ENCODE measurements at places on chromosomes 12 and 14. TPM values are rescaled to one million over a fixed set of nuclear protein-coding genes. Genes with fewer than 3 reads are reported as not detected.

DNA sequence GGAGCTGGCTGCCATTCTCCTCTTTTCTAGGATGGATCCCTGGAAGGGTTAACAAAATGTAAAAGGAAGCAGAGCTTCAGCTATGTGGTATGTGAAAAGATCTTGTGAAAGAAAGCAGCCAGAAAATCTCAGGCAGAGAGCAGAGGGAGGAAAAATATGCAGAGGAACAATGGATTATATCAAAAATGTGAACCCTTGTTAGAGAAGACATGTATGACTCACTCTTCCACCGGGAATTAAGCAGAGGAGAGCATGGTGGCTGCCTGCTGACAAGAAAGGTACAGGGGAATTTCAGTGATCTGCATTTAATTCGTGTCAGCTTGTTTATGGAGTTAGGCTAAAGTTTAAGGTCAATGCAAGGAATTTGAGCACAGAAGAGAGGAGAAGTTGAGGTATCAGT, 46.3 kb downstream of the KCNA1 start:
- no peak for DNase-seq

- DNase-seq, result no peak
These were observed 859.1 kb upstream of the FLRT2 start for GRCh38 chr14:84670796-84671195.

DNA sequence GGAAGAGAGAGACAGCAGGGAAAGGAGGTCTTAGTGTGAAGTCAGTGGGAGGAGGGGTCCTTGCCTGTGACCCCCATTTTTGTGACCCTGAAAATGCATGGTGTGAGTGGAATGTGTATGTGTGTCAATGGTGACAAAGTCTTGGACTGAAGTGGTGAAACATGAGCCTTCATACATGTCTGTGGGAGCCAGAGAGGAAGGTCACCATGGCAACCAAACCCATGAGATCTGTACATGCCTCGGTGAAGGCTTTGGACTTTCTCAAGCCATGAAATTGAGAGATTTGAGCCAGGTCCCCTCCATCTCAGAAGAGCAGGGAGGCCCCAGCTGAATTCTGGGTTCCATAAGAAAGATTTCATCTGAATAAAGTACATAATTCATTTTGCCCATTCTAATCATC, 108.7 kb downstream of the TTC8 start:
- no peak for DNase-seq

DNA sequence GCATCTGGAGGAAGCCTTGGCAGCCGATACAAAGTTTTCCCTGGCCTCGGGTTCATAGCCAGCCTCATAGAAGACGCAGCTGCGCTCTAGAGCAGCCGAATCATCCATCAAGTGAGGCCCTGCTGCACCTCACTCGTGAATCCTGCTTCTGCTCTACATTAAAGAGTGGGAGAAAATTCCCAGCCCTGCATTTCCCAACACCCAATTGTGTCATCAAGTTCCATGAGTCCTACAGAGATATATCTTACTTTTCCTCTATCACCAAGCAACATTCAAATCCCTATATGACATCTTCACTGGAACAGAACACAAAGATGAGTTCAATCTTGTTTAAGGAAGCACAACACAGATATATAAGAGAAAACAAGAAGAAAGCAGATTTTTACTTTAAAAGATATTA, 139.3 kb downstream of the TTC7B start:
- DNase-seq, result no peak

DNA sequence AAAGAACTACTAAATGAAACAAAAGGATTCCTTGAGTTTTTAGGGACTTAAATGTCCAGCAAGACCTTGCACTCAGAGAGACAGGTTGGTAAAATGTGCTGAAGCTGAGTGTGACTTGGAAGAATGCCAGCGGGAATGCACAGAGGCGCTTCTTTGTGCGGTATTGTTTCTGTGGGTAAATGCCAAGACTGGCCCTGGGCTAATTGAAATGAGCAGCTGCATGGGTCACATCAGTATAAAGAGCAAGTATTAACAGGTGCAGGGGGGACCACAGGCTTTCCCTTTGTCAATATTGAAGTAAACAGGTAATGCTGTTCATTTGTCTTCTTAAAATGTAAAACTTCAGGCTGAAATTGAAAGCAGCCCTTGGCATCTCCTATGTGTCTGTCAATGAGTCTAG, 74.3 kb downstream of the LMO3 start:
- DNase-seq, result no peak

DNA sequence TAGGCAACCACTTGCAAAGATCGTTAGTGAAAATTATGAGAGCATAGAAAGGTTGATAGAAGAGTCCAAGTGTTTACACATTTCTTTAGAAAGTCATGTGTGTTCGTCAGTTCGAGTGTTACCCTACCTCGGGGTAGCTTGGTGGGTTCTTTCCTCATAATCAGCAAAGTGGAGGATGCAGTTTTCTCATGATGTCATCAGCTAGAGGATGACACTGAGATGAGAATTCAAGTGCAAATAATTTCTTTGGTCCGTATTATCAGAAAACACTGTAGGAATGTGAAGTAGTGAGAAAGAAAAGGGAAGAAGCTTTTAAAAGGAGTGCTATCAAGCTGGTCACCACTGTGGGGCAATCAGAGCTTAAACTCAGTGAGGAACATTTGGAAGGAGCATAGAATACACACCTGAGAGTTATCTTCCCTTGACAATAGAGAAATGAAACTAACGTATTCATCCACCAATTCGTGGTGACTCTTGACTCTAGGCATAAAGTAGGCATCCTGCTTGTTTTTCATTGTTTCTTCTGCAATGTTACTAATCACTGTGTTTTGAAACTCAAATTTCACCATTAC, 1340.9 kb upstream of the TMEM132C start:
- DNase-seq, result no peak

TOMM20L gene
- total RNA-seq, result not detected

STAC3 gene
- 4.2 TPM for total RNA-seq

MYF5 gene
- not detected for total RNA-seq

KLRD1 gene
- 2.5 TPM for total RNA-seq

NYNRIN gene
- not detected for total RNA-seq
